ENCODE measurements at places on chromosomes 12 and 14. TPM values are rescaled to one million over a fixed set of nuclear protein-coding genes. Genes with fewer than 3 reads are reported as not detected.

DNA sequence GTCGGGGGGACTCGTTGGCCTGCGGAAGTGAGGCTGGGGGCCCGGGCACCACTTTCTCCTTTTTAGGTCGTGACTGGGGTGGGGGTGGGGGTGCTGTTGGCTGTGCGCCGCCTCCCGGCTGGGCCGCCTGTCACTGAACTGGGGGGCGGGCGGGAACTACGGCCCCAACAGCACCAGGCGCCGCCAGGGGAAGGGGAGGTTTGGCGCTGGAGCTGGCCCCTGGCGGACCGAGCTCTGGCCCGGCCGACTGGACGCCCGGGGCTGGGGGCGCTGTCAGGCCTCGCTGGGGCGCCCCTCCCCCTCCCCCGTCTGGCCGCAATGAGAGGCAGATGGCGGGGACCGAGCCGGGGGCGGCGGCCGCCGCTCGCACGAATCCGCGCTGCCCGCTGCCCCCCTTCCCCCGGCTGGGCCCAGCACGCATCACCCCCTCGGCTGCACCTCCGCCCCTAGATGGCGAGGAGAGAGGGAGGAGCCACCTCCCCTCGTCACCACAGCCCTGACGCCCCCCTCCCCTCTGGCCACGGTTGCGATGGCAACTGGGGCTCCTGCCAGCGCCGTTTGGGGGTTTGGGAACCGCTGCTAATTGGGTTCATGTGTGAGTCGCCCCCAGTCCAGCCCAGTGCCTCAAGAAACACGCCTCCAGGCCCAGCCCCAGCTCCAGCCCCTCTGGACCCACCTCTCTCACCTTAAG, 723 bp downstream of the NFATC4 start:
- no peak for DNase-seq

DNA sequence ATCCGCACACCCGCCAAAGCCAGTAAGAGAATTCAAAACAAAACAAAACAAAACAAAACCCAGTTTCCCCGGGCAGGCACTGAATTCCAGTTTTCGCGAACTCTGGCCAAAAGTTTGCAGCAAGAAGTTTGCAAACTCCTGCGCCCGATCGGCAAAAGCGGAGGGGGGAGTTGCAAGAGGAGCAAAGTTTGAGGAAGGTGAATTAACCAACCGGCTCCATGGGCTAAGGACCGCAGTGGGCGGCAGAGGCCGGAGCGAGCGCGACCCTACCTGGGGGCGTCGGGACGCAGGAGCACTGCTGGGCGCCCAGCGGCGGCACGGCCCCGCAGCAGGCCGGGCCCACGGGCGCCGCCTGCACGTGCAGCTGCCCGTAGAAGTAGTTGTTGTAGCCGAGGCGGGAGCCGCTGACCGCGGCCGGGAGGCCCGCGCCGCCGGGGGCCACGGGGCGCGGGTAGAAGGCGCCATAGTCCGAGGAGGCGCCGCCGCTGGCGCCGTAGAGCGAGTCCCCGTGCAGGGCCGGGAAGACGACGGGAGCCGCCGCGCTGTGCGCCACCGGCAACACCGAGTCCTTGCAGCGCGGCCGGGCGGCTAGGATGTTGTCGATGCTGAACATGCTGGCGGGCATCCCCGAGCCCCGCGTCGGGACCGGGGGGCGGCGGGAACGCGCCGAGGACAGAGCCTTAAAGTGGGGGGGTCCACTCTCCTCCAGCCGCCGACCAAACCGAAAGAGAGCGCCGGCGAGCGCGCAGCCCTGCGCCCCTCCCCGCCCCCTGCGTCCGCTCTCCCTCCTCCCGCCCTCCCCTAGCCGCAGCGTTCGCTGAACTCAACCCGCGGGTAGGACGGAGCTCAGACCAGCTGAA, at the start of gene GSC:
Gene GSC (minus strand): TSS at position 723 of the 860 bp plus-strand sequence. CDS start 98 bp downstream, at position 625.
- DNase-seq, result no peak

- no peak for DNase-seq
Measured at GRCh38 chr12:115617391-115617790, 660.1 kb downstream of the MED13L start.

DNA sequence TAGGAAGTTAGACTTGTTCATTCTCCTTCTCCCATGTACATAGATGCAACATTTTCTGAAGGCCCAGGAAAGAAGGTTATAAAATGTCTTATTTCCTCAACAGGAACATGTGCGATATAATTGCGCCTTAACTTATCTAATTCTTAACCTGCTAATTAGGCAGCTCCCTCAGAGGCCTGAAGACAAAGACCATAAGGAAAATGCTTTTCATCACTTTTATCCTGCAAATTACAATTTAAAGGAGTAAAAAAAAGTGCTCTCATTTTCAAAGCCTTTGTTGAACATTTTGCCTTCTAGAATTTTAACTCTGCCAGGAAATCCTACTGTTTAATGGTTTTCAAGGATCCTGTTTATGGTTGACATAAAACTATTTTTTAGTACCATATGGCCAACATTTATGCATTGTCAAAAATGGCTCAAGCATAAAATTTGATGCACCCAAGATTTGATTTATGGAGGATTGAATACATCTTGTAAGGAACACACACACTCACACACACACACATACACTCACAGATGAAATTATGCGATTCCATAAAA, 660.4 kb upstream of the TMEM132C start:
- no peak for DNase-seq

GRCh38 chr14:99032759-99033158, 239.2 kb downstream of the BCL11B start:
- DNase-seq, result no peak

GRCh38 chr12:40942326-40942725, 245.8 kb upstream of the PDZRN4 start:
- no peak for DNase-seq

DNA sequence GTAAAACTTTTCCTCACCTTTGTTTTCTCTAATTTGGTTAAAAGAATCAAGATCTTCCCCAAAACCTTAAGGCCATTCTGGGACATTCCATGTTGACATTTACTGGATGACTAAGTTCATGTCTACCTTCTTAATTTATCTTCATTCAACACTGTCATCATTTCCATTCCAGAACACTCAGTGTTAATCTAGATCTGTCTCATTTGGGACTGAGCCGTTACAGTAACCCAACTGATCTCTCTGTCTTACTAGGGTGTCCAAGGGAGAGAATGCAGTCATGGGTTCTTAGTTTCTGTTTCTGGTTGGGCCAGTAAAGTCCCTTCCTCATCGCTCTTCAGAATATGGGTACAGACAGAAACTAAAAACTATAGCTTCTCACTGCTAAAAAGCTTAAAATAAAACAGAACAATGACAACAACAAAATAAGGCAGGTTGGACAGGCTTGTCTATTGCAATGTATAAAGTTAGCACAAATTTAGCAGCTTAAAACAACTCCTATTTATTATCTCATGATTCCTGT, 144.8 kb downstream of the ASCL1 start:
- no peak for DNase-seq

DNA sequence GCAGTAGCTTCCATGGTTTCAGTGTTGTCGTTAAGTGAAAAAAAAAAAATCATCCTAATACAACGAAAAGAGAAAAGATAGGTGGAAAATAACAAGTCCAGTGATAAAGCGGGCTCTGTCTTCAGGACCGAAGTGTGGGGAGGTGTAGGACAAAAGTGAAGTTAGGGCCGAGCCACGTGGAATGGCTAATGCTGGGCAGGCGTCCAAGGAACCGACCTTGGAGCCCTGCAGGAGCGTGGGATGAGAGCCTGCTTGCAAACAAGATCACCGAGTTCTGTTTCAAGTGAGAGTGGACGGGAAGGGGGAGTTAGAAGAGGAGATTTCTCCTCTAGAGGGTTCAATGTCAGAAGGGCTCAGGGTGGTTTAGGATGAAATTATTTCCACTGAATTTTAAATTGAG, 22.2 kb downstream of the A2ML1 start:
- DNase-seq, result no peak

- DNase-seq, result no peak
Measured at GRCh38 chr12:52187640-52188039, 4.2 kb downstream of the KRT80 start.

The RIPK3 gene
- 6.4 TPM for total RNA-seq

The C12orf54 gene
- total RNA-seq, result not detected

The SERPINA1 gene
- total RNA-seq, result 15.3 TPM

The KCNMB4 gene
- total RNA-seq, result 0.51 TPM

The GPR84 gene
- total RNA-seq, result not detected

The MSI1 gene
- 25.8 TPM for total RNA-seq

Data from epithelial cell of proximal tubule (primary cell).